ENCODE measurements at places on chromosomes 2 and 18.

DNA sequence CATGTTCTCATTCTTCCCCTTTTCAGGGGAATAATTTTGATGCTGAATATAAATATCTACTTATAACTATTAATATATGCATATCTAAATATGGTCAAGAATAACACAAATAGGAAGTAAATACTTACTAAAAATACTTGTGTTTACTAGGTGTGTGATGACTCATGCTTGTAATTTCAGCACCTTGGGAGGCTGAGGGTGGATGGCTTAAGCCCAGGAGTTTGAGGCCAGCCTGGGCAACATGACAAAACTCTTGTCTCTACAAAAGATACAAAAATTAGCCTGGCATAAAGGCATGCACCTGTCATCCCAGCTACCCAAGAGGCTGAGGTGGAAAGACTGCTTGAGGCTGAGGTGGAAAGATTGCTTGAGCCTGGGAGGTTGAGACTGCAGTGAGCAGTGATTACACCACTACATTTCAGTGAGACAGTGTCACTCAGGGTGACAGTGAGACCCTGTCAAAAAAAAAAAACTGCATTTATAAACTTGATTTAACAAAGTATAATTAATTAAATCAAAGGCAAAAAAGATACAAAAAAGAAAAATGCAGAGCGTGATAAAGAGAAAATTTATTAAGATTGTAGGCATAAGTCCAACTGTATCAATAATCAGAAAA lies 703.1 kb upstream of the VRK2 start:
- no peak for DNase-seq

DNA sequence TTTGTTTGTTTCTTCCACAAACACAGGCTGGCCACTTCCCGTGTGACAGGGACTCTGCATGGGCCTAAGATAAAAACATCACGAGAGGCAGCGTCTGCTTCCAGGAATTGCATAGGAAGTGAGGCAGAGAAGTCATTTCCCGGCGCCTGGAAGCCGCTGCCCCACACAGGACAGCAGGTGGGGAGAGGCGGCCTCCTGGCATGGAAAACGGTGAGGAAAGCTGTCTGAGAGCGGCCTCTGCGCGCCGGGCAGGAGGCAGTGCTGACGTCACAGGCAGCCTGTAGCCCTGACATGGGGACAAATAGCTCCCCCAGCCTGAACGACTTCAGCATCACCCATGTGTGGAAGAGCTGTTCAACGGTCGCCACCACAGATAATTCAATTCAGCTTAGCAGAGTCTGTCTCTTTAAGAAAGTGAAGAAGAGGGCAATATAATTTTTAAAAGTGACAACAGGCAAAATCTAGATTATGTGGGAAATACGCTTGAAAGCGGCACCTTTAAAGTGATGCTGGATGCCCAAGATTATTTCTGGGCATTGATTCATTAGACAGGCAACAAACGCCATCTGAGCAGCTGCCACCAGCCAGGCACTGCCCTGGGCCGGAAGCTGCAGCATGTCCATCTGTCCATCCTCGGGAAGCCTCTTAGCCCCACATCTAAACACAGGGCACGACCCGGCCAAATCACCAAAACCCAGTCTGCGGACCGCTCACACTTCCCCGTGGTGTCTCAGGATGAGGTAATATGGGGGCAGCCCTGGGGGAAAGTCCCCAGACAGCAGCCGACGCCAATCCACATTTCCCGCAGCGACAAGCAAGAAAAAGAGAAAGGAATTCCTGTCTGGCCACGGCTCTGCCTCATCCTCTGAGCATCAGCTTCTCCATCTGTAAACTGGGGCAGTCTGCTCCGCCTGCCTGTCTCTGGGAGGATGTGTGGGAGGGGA lies 138.9 kb downstream of the PXDN start:
- no peak for DNase-seq

- DNase-seq = no peak
These were observed 389.3 kb downstream of the STK39 start for GRCh38 chr2:167858086-167858485.

DNA sequence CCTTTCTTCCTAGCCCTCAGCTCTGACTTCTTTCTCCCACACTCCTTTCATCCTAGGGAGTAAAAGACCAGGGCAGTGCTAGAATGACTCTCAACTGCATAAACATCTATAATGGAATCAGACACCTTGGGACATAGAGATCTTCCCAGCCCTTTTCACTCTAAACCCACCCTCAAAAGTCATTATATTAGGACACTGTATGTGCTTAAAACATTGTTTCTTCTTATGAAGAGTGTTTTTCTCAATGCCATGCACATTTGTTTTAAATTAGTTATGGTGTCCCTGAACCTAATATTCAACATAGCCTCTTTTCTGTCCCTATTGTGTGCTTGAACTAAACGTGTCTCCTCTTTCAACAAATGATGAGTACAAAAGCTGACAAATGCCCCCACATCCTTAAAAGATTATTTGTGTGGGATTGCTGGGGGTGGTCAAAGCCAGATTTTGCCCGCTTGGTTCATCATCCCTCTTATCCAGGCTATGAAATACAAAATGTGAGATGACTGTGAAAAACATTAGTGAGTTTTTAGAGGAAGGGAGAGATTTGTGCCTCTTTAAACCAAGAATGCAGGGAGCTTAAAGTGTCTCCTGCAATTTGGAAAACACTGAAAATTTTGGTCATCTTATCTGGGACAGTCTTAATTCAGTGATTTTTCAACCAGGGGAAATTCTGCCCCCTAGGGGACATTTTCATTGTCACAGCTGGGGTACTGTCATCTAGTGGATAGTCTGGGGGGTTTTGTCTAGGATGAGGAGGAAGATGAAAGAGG lies 29.0 kb downstream of the SERPINB5 start:
- DNase-seq = no peak

DNA sequence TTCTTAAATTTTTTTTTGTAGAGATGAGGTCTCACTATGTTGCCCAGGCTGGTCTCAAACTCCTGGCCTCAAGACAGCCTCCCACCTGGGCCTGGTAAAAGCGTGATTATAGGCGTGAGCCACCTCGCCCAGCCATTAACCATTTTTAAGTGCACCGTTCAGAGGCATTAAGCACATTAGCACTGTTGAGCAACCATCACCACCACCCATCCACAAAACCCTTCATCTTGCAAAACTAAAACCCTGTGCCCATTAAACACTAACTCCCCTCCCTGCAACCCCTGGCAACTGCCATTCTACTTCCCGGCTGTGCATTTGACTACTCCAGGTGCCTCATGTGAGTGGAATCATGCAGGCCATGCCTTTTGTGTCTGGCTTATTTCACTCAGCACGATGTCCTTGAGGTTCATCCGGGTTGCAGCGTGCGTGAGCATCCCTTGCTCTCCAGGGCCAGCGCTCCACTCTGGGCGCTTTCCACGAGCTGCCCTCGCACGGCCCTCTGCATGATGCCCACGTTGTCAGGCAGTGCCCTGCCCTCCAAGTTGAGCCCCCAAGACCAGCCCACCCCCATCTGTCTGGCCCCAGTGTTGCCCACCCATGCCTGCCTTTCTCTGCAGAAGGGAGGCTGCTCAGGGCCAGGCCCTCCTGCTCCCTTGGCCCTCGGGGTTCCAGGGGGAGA lies 63.0 kb upstream of the GLI2 start:
- no peak for DNase-seq

DNA sequence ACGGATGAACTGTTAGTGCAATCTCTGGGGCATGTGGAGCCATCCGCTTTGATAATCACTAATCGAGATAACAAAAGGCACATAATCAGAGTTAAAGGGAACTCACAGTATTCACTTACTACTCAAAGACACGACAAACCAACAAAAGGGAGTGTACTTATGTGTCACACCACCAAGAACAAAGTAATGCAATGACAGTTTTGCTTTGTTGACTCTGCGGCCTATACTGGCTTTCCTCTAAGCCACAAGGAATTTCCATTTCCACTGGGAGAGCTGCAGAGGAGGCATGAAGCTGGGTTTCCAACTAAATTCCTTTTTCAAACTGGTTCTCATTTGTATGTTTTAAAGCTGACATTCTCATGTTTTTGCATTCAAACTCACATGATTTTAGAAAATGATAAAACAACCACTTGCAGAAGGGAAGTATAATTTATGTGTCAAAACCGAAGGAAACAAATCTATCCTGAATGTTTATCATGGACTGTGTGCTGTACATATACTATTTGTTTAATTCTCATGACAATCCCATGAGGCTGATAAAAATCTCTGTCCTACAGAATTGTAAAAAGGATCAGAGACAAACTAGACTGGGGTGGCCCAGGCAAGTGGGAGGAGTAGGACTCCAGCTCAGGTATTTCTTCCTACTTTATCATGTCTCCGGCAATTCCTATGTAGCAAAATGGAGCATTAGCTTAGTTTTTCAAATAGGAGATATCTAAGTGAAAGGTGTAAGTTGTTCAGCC lies 149.6 kb upstream of the SMAD7 start:
- no peak for DNase-seq

GRCh38 chr2:28406276-28407096 lies 13.8 kb downstream of the FOSL2 start:
- no peak for DNase-seq

- DNase-seq = no peak
These were observed 20.2 kb downstream of the CHRNA1 start for GRCh38 chr2:174744111-174744510.

GRCh38 chr2:18860179-18860578 lies 270.8 kb upstream of the NT5C1B start:
- DNase-seq = no peak

DNA sequence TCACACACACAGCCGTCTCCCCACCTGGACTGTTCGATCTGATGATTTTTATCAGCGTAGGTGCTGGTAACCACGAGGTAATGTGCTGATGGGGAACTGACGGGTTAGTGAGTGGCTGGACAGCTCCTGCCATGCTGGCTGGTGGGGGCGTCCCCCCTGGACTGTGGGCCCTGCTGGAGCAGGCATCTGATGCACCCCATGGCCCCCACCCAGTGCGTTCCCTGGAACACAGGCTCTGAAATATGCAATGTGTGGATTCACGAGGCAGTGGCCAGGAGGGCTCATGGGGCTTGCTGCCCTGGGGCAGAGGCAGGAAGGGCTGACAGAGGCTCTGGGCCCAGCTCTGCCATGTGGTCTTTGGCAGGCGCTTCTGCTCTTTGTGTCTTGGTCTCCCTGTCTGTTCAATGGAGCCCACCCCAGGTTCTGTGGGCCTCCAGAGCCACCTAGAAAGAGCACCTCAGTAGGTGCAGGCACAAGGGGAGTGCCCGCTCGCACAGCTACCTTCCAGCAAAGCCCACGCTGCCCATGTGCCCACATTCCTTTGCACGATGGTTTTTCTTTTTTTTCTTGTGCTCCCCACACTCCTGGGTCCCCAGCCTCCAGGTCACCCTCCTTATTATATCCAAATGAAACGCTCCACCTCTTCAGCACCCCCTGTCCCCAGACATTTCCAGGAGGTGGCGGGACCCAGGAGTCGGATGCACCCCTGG lies 10.3 kb upstream of the PXDN start:
- no peak for DNase-seq

- no peak for DNase-seq
These were observed 131.0 kb upstream of the ARL5A start for GRCh38 chr2:151959238-151959637.

- no peak for DNase-seq
These were observed 3.2 kb downstream of the UBE2E3 start for GRCh38 chr2:180983468-180984242.

DNA sequence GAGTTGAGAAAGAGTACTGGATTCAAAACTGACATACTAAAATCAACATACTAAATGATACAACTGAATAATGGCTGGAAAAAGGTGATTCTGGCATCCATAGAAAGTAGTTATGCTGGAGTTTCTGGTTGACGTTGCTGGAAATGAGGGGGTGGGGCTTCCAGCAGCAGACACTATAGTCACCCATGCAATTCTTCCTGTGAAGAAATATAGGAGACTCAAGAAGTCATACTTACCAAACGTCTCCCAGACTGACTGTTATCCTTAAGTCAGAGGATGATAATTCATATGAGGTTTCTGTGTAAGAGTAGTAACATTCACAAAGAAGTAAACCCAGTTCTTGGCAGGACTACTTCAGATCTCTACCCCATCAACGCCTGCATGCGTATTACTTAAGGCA lies 23.6 kb downstream of the DTNB start:
- DNase-seq = no peak

- no peak for DNase-seq
These were observed 141.9 kb upstream of the RBMS1 start for GRCh38 chr2:160635488-160635887.

- no peak for DNase-seq
These were observed 1.7 kb downstream of the APOB start for GRCh38 chr2:21041943-21042707.

DNA sequence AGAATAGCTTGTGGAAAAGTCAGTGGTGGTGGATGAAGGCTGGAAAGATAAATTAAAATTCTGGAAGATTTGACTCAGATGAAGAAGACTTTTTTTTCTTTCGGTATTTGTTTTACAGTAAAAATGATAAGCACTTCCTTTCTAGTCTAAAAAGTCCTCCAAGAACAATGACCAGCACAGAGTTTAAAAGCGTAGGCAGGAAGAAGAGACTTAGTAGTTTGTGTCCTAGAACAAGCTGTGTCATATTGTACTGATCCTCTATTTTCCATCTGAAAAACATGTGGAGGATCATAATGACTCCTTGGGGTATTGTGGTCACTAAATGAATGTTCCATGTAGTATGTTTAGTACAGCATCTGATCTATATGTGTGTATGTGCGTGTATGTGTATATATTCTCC lies 132.4 kb upstream of the FSHR start:
- DNase-seq = no peak

DNA sequence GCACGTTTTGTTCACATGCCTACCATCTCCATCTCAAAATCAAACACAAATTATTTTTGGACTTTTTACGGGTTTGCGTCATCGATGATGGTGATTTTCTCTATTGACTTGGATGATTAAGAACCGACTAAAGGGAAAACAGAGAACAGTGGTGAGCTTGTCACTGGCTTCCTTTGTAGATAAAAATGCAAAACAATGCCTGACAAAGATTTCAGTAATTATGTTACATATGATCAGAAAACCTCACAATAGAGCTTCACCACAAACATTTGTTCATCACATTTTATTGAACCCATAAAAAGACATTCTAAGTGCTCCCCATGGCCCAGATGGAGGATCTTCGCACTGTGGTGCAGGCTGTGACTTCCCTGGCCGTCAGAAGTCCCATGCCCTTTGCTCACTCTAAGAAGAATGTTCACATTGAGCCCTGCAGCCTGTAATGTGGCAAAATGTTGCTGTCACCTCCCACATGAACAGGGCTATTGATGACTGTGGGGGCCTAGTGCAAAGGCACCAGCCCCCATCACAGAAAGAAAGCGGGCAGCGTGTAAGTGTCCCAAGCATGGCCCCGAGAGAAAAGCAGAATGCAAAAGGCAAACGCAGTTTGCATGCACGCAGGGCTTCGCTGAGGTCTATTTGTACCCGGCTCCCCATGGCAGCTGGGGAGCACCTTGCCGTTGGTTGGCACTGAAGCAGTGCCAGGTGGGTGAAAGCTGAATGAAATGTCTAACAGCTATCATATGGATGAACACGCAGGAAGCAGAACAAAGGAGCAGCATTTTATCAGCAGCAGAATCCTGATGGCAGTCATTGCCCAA lies 60.6 kb downstream of the BCL2 start:
- DNase-seq = no peak

- no peak for DNase-seq
These were observed 62.9 kb downstream of the EIF2AK3 start for GRCh38 chr2:88564402-88564801.

- no peak for DNase-seq
These were observed 230.9 kb upstream of the ZSWIM2 start for GRCh38 chr2:187079901-187080300.

GRCh38 chr2:213002383-213002782 lies 149.0 kb downstream of the IKZF2 start:
- no peak for DNase-seq

Data from stimulated activated CD4-positive, alpha-beta T cell treated with anti-CD3 and anti-CD28 coated beads, Interleukin-12 subunit alpha, Interleukin-12 subunit beta, amount 100 ng/mL, for 24 hours (primary cell).